ENCODE measurements at places on chromosomes 13 and 19.

GRCh38 chr13:32261567-32261966, 53.6 kb downstream of the ZAR1L start:
- peak; percentile 68 for DNase-seq

DNA sequence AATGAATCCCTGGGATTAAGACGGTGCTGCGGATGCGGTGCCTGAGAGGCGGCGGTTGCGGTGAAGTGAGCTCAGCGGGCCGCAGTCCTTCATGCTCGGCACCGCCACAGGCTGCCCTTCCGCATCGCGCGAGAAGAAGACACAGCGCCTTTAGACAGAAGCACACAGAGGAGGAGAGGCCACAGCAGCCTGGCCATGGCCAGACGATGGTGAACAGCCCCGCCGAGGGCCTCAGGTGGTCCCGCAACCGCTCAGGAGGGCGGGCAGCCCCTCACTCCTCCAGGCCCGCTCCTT, 459.2 kb downstream of the MYO16 start:
- no peak for DNase-seq

DNA sequence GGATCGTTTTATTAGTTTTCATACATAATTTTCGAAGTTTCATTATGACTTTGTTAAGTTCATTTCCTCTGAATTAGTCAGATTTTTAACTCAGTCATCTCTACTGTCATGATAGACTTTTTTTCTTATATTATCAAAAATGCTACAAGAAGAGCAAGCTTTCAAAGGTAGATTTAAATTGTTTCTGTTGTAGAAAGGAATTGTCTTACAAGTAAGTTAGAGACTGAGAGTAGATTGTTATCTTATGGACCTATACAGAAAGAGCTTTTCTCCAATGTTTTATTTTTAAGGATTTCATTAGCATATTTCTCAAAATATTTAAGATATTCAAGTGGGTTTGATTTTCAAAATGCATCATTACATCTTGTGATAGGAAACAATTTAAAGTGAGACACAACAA, 2.7 kb downstream of the MAB21L1 start:
- DNase-seq = no peak

GRCh38 chr19:4983346-4984105, 14.6 kb downstream of the KDM4B start:
- DNase-seq = no peak

DNA sequence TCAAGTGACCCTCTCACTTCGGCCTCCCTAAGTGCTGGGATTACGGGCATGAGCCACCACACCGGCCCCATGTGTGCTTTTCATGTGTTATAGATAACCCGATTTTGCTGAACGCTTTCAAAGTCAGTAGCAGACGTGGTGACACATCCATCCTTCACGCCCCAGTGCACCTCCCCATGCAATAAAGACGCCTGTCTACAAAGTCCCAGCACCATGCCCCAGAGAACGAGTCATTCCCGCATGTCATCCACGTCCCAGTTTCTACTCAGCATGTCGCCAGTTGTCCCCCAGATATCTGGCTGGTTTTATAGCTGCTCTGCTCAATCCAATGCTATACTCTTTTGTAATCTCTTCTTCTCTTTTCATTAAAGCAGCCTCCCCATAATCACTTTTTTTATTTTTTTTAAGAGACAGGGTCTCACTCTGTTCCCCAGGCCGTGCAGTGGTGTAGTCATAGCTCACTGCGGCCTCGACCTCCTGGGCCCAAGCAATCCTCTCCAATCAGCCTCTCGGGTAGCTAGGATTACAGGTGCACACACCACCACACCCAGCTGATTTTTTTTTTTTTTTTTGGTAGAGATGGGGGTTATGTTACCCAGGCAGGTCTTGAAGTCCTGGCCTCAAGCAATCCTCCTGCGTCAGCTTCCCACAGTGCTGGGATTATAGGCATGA, 42.5 kb downstream of the DNM2 start:
- DNase-seq = no peak

GRCh38 chr19:46134527-46134926, 10.0 kb upstream of the IGFL3 start:
- no peak for DNase-seq

All from fibroblast of the conjunctiva (primary cell).